ENCODE measurements at places on chromosomes 1 and 21.

- peaks cover 2% of the 10 kb centered on the region for H3K36me3 ChIP-seq
- peak; percentile 40 for DNase-seq
- H3K4me3 ChIP-seq = no peak overlapping the region
- H3K27me3 ChIP-seq = no peaks in the 10 kb centered on the region
- peaks cover 22% of the 10 kb centered on the region for H3K4me1 ChIP-seq
Observed at GRCh38 chr1:235423214-235423652, 56.0 kb downstream of the TBCE start.

DNA sequence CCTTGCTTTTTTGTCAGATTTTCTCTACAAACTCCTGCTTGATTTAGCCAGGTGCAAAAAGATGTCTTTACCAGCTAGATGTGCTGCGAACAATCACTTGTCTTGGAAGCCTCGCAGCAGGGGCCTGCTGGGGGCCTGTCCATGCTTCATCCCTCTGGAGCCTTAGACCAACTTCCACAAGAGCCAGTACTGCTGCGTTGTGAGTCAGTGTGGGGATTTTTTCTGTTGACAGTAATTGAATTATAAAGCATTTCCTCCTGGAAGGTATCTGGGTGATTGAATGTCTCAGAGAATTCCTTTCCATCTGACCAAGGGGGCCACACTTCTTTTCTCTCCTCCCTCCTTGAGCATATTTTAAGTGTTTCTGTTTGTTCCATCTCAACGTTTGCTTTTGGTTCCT is 40.4 kb upstream of the LDLRAP1 start:
- H3K36me3 ChIP-seq = peaks cover 3% of the 10 kb centered on the region
- no peaks in the 10 kb centered on the region for H3K27me3 ChIP-seq
- H3K4me3 ChIP-seq = no peak overlapping the region
- H3K27ac ChIP-seq = no peak overlapping the region

- H3K27ac ChIP-seq = no peak overlapping the region
- H3K4me3 ChIP-seq = no peak overlapping the region
- peaks cover 9% of the 10 kb centered on the region for H3K36me3 ChIP-seq
- no peak for DNase-seq
- no peaks in the 10 kb centered on the region for H3K27me3 ChIP-seq
- H3K4me1 ChIP-seq = no peaks in the 10 kb centered on the region
Observed at GRCh38 chr1:22529901-22530621, 33.2 kb upstream of the EPHA8 start.

GRCh38 chr1:187744665-187745064 is 915.9 kb downstream of the PLA2G4A start:
- H3K36me3 ChIP-seq = no peaks in the 10 kb centered on the region
- no peaks in the 10 kb centered on the region for H3K27me3 ChIP-seq
- no peaks in the 10 kb centered on the region for H3K4me1 ChIP-seq
- H3K27ac ChIP-seq = no peak overlapping the region

GRCh38 chr1:236067854-236068454 is 3.1 kb upstream of the NID1 start:
- no peak overlapping the region for H3K27ac ChIP-seq
- H3K36me3 ChIP-seq = no peaks in the 10 kb centered on the region
- H3K4me1 ChIP-seq = peaks cover 28% of the 10 kb centered on the region
- no peak for DNase-seq
- peaks cover 27% of the 10 kb centered on the region for H3K27me3 ChIP-seq

GRCh38 chr1:232238009-232238408 is 391.9 kb downstream of the SIPA1L2 start:
- no peak overlapping the region for H3K27ac ChIP-seq
- DNase-seq = no peak
- peaks cover 14% of the 10 kb centered on the region for H3K27me3 ChIP-seq
- H3K4me3 ChIP-seq = no peak overlapping the region
- H3K36me3 ChIP-seq = no peaks in the 10 kb centered on the region

GRCh38 chr1:221780175-221780574 is 38.3 kb upstream of the DUSP10 start:
- H3K27ac ChIP-seq = peak overlapping the region; percentile 92
- peaks cover 2% of the 10 kb centered on the region for H3K27me3 ChIP-seq
- no peak for DNase-seq
- H3K36me3 ChIP-seq = no peaks in the 10 kb centered on the region
- H3K4me1 ChIP-seq = peaks cover 96% of the 10 kb centered on the region
- no peak overlapping the region for H3K4me3 ChIP-seq

DNA sequence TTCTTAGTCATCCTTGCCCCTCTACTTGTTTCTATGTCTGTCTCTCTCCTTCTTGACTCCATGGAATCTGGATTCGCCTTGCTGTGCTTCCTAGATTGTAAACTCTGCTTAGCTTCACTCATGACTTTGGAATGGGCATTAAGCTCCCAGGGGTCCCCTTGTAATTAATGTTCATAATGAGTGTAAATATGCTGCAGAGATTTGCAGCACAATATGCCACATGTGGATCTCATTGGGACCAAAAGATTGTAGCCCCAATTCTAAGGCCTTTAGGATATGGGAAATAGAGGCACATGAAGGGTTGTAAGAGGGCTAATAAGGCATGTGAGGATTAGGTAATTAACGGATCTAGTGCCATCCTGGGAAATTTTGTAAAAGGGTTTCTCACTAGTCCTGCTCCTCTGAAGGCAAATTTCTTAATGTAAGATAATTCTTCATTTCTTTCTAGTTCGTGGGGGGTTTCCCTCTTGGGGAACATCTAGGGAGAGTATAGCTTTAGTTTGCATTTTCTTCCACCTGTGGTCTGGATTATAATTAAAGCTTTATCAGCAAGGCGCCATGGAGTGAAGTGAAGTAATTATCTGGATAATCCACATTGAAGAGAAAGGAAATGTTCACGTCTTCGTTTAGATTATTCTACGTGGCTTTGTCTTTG is 659.2 kb upstream of the PLXNA2 start:
- no peak overlapping the region for H3K4me3 ChIP-seq
- H3K27ac ChIP-seq = no peak overlapping the region
- DNase-seq = no peak
- H3K36me3 ChIP-seq = no peaks in the 10 kb centered on the region
- no peaks in the 10 kb centered on the region for H3K4me1 ChIP-seq

DNA sequence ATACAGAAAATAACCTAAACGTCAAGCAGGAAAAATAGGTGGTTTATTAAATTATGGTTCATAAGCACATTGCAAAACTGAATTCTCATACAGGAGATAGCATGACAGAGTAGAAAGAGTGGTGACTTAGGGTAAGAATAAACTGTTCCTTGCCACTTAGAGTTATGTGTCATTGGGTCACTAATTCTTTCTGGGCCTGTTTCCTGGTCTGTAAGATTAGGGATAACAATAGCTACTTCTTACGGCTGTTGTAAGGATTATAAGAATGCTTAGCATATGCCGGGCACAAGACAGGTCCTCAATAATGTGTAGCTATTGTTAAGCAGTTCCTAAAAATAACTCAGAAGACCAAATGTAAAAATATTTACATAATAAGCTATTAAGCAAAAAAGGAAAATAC is 24.2 kb downstream of the SNRNP40 start:
- no peaks in the 10 kb centered on the region for H3K27me3 ChIP-seq
- no peak for DNase-seq
- no peak overlapping the region for H3K4me3 ChIP-seq
- no peak overlapping the region for H3K27ac ChIP-seq
- H3K4me1 ChIP-seq = peaks cover 7% of the 10 kb centered on the region

- no peak for DNase-seq
- H3K27ac ChIP-seq = no peak overlapping the region
- peaks cover 33% of the 10 kb centered on the region for H3K36me3 ChIP-seq
- no peaks in the 10 kb centered on the region for H3K27me3 ChIP-seq
- H3K4me1 ChIP-seq = no peaks in the 10 kb centered on the region
- no peak overlapping the region for H3K4me3 ChIP-seq
Observed at GRCh38 chr1:245894843-245895242, 612.2 kb downstream of the SMYD3 start.

DNA sequence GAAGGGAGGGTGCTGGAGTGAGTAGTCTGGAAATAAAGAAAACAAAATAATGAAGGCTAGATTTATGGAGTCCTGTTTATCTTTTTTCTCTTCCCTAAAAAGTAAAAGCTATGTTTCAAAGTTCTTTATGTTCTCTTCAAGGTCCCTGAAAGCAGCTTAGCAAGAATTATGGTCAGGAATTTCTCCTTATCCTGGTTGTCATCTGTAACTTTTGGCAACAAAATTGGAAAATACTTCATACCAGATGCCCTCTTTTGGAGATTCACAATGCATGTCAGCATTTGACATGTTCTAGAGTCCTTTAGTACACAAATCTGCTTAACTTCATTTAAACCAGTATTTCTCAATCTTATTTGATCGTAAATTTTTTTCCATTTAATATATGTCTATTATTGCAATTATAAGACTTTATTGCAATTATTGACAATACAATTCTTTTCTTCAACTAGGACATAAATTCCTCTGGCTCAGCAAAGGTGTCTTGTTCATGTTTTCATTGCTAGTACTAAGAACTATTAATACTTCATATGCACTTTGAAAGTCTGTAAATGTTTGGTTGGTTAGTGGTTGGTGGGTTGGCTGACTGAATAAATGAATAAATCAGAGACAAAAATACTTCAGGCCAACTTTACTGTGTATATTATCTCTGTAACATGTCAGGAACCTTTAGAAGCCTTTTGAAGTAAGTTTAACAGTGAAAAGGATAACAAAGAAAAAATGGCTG is 101.5 kb downstream of the ATP1B1 start:
- H3K27ac ChIP-seq = no peak overlapping the region
- no peak for DNase-seq
- no peaks in the 10 kb centered on the region for H3K27me3 ChIP-seq
- no peak overlapping the region for H3K4me3 ChIP-seq

DNA sequence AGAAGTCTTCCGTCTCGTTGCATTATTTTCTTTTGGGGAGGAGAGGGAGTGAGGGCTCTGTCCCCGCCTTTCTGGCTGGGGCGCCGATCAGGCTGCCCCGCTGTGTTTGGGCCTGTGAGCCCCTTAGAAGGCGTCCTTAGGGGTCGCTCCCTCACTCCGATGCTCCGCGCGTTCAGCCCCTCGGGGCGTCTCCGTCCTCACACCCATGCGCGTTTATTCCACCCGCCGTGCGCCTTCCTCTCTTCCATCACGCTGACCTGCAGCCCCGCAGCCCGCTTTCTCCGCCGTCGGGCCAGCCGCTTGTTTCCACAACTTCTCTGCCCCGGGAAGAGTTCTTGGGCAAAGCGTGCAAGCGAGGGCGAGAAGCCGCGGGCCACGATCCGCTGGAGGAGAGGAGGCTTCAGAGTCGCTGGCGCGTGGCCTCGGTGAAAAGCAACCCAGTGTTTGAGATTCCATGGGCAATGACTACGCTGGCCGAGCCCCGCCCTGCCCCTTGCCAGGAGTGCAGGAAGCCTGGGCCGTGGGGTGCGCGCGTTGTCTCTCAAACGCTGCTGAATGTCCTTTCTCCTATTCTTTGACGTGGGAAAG is 27.7 kb downstream of the TRIM11 start:
- peaks cover 7% of the 10 kb centered on the region for H3K4me1 ChIP-seq
- no peaks in the 10 kb centered on the region for H3K36me3 ChIP-seq
- H3K4me3 ChIP-seq = peak overlapping the region; percentile 75
- DNase-seq = peak; percentile 11

DNA sequence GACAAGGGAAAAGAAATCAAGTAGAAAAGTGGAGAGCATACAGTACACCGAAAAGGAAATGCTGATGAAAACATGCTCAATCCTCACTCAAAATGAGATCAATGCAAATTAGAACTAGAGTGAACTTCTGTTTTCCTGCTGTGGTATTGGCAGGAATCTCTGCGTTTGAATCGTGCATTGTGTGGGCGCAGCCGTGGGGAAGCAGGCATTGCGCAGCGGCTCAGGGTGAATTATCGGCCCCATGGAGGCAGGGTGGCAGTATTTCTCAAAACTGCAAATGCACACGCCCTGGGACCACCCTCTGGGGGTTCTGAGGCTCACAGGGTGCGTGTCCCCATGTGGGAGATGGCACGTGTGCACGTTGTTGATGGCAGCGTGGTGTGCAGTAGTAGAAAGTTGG is 140.6 kb downstream of the PEX14 start:
- H3K4me3 ChIP-seq = no peak overlapping the region
- no peak for DNase-seq
- H3K27ac ChIP-seq = no peak overlapping the region
